ENCODE measurements at places on chromosomes 6 and 20. TPM values are rescaled to one million over a fixed set of nuclear protein-coding genes. Genes with fewer than 3 reads are reported as not detected.

DNA sequence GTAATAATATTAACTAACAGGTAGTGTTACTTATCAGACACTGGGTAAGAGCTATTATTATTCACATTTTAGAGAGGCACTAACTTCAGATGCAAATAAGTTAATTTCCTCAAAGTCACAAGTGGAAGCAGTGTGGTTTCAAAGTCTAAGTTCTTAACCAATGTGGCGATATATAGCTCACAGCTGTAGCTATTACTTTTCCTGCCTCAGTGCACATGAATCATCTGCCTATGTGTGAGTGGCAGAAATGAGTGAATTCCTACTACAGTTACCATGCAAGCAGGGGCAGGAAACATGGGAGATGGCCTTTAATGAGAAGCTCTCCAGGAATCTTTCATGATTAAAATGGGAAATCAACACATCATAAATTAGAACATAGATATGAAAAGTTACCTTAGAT is 126.2 kb upstream of the EYA4 start:
- H3K36me3 ChIP-seq: no peaks in the 10 kb centered on the region
- H3K27ac ChIP-seq: no peak overlapping the region
- H3K4me1 ChIP-seq: no peaks in the 10 kb centered on the region

- no peak for DNase-seq
- H3K4me1 ChIP-seq: peaks cover 23% of the 10 kb centered on the region
- no peak overlapping the region for H3K27ac ChIP-seq
- no peaks in the 10 kb centered on the region for H3K36me3 ChIP-seq
- no peaks in the 10 kb centered on the region for H3K27me3 ChIP-seq
- H3K4me3 ChIP-seq: no peak overlapping the region
Observed at GRCh38 chr20:50506270-50506579, 4.0 kb upstream of the PTPN1 start.

PRR18 gene
- total RNA-seq: not detected

- no peak overlapping the region for H3K4me3 ChIP-seq
- H3K27me3 ChIP-seq: no peaks in the 10 kb centered on the region
- DNase-seq: no peak
- no peaks in the 10 kb centered on the region for H3K36me3 ChIP-seq
- peaks cover 10% of the 10 kb centered on the region for H3K4me1 ChIP-seq
Observed at GRCh38 chr20:6700563-6701329, 66.7 kb upstream of the BMP2 start.

GRCh38 chr20:24634855-24635254 is 165.4 kb downstream of the SYNDIG1 start:
- peaks cover 9% of the 10 kb centered on the region for H3K4me1 ChIP-seq
- peak; percentile 94 for DNase-seq
- peaks cover 7% of the 10 kb centered on the region for H3K27me3 ChIP-seq

DNA sequence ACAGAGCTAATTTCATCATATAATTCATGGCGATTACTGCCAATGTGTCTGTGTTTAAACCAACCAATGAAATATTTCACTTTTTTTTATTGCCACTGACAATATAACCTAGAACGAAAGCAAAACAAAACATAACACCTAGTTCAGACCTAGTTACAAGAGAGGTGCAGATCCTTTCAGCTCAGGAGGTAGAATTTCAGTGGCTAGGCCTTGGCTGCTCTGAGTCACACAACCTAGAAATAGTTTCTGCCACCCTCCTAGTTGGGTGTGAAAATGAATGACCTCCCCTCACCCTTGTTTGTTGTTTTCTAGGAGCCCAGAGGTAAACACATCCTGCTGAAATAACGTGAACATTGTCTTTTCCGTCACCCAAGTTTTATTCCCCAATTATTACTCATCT is 356.3 kb downstream of the HTR1B start:
- no peaks in the 10 kb centered on the region for H3K4me1 ChIP-seq
- no peaks in the 10 kb centered on the region for H3K36me3 ChIP-seq
- no peaks in the 10 kb centered on the region for H3K27me3 ChIP-seq
- H3K4me3 ChIP-seq: no peak overlapping the region
- H3K27ac ChIP-seq: no peak overlapping the region

DNA sequence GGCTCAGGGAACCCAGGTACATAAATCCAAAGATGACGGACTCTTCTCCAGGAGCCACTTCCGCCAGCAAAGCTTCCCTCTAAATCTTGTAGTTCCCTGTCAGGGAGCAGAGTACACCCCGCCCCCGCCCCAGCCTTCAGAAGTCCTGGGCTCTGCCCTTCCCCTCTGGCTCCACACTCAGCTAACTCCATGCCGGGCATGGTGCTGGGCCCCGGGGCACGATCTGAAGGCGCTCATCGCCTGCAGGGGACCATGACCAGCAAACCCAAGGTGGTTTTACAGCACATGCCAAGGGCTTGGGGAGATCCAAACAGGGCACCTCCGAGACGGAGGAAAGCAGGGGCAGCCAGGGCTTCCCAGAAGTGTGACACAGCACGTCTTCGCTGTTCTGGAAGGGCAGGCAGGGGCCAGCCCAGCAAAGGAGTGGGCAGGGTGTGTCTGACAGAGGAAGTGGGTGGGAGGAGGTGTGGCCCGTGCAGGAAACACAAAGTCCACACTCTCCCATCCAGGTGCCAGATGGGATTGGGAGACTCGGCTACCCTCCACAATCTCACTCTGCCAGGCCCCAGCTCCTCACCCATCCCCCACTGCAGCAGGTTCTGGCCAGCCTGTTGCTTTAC is 41.6 kb upstream of the SLC22A2 start:
- H3K36me3 ChIP-seq: no peaks in the 10 kb centered on the region
- H3K27me3 ChIP-seq: no peaks in the 10 kb centered on the region
- H3K4me1 ChIP-seq: no peaks in the 10 kb centered on the region
- no peak overlapping the region for H3K27ac ChIP-seq
- no peak overlapping the region for H3K4me3 ChIP-seq
